ENCODE measurements at places on chromosomes 3 and 15.
A peak's percentile ranks its signal among the peaks of the same experiment; 100 is the strongest.

DNA sequence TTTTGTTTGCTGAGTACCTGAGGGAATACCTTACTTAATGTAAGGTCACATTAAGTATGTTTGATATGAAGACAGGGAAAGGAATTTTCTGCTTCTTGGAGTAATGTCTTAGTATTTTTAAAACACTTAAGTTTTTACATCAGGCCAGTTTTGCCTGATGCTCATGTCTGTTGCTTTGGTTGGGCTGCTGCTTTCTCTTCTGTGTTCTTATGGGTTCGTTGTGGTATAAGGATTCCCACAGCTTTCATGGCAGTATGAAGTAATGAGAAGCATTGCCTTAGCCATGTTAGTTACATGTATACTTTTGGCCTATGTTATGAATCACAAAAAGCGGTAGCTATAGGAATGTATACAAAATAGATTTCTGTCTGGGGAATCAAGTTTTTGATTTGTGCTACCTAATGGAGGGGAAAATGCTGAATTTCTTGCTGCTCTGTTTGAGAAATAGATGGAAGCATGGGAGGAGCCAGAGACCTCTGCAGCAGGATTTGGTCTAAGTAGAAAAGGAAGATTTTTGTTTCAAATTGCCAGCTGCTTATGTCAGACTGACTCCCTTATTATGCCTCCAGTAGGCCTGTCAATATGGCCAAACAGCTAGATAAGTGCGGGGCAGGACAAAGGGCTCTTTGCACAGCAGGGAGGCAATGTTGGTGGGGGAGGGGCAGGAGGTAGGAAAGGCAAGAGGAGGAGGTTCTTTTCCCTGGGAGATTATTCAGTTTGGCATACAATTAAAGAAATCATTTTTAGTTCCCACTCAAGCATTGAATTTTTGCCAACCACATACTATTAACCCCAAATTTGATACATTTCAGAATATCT, 5.2 kb downstream of the SETD5 start:
- DNase-seq = no peak

DNA sequence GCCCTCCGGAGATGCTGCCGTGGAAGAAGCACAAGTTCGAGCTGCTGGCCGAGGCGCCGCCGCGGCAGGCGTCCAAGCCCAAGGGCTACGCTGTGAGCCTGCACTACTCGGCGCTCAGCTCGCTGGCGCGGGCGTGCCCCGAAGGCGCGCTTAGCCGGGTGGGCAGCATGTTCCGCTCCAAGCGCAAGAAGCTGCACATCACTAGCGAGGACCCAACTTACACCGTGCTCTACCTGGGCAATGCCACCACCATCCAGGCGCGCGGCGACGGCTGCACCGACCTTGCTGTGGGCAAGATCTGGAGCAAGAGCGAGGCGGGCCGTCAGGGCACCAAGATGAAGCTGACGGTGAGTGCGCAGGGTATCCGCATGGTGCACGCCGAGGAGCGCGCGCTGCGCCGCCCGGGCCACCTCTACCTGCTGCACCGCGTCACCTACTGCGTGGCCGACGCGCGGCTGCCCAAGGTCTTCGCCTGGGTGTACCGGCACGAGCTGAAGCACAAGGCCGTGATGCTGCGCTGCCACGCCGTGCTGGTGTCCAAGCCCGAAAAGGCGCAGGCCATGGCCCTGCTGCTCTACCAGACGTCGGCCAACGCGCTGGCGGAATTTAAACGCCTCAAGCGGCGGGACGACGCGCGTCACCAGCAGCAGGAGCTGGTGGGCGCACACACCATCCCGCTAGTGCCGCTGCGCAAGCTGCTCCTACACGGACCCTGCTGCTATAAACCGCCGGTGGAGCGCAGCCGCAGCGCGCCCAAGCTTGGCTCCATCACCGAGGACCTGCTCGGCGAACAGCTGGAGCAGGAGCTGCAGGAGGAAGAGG, 1.3 kb downstream of the FAM43A start:
- no peak for DNase-seq

GRCh38 chr15:38691377-38691776, 126.8 kb upstream of the RASGRP1 start:
- no peak for DNase-seq

GRCh38 chr15:74207652-74208440, 5.3 kb upstream of the STRA6 start:
- no peak for DNase-seq

DNA sequence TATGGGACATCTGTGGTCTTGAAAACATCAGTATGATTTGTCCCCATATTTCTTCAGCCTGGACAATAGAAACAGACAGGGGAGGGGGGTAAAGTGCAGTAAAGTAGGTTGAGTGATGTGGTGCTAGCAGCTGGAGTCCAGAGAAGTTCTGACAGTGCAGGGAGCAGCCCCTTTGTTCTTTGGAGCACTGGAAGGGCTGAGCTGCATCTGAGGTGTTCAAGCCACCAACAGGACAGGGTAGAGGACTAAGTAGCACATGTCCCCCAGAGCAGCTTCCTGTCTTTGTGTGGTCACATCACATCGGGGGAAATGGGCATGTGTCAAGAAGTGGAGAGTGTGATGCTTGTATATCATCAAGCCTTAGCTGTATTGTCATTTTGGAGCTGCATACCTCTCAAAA, 12.1 kb downstream of the MRPS22 start:
- DNase-seq = no peak

DNA sequence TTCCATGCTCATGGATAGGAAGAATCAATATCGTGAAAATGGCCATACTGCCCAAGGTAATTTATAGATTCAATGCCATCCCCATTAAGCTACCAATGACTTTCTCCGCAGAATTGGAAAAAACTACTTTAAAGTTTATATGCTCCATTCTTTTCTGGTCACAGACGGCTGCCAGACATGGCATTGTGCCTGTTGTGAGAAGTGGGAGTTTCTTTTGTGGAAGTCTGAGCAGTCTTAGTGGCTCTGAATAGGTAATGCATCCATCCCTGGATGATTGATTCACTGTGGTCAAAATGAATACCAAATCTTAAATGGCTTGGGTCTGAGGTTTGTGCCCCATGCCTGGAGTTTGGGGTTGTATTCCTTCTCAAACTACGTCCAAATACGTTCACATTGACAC, 274.5 kb upstream of the AZI2 start:
- DNase-seq = no peak

DNA sequence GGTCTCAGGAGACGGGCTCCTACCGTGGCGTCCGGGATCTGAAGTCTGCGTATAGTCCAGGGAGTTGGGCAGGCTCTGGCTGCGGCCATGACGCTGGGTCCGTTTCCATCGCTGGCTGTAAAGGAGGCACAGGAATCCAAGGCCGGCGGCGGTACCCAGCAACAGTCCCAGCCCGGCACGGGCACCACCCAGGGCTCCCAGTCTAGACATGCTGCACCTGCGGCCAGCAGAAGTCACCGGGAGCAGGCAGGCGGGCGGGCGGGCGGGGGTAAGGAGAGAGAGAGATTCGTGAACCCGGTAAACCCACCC, 526 bp downstream of the RMDN3 start:
- peak; percentile 26 for DNase-seq

GRCh38 chr15:89416339-89417183, 79.8 kb downstream of the RHCG start:
- DNase-seq = peak; percentile 50

GRCh38 chr15:82810061-82810889, 847 bp downstream of the WHAMM start:
- peak; percentile 22 for DNase-seq

DNA sequence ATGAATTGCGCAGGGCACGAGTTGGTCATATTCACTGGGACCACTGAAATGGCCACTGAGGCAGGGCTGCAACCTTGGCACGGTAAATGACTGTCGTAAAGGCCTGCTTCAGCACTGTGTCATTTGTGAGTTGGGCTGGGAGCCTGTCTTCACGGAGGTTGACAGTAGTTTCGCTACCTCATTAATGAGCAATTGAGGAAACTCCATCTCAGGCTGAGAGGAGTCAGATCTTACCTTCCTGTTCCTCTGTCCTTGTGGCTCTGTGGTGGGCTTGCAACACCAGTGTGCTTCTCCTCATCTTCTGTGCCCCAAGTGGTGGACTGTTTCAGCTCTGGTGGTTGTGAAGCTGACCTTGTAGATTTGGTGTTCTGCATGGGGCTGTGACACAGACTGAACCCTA, 80.1 kb upstream of the EIF1B start:
- DNase-seq = no peak

DNA sequence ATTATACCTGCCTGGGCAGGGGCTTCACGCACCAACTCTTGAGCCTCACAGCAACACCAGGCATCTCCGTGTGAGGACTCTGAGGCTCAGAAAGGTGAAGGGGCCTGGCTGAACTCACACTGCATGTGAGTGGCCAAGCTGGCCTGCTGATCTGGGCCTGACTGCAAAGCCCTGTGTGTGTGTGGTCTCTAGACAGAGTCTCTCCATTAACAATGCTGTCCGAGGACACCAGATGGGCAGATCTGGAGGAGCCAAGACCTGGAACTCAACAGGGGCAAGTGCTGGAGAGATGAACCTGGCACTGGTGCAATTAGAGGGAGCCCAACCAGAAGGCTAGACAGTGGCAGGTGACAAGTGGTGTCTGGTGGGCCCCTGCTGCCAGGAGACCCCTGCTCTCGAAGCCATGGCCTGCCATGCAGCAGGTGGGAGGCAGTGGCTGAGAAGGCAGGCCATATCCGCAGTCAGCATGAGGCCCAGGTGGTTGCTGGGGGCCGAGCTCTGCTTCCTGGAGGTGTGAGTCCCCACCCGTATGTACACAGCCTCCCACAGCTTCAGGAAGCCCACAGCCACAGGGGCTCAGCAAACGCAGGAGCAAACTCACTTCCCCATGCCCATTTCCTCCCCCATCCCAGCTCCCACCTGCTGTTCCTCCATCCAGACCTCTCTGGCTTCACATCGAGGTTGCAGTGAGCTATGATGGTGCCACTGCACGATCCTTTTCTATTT, 39.0 kb downstream of the CYP11A1 start:
- no peak for DNase-seq

DNA sequence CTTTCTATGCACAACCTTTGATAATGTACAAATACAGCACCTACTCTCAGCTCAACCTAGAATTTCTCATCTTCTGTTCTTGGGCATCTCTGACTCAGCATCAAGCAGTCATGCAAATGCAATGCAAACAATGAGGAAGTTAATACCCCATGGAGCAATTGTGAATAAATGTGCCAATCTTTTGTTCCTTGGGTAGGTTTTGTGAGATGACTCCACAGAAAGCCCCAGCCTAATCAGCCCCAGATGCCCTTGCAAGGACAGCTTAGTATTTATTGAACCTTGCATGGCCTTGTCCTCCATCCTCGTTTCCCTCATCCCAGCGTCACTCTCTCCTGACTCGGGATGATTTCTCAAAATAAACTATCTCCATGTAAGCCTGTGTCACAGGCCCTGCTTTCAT, 494.7 kb upstream of the NECTIN3 start:
- DNase-seq = no peak

DNA sequence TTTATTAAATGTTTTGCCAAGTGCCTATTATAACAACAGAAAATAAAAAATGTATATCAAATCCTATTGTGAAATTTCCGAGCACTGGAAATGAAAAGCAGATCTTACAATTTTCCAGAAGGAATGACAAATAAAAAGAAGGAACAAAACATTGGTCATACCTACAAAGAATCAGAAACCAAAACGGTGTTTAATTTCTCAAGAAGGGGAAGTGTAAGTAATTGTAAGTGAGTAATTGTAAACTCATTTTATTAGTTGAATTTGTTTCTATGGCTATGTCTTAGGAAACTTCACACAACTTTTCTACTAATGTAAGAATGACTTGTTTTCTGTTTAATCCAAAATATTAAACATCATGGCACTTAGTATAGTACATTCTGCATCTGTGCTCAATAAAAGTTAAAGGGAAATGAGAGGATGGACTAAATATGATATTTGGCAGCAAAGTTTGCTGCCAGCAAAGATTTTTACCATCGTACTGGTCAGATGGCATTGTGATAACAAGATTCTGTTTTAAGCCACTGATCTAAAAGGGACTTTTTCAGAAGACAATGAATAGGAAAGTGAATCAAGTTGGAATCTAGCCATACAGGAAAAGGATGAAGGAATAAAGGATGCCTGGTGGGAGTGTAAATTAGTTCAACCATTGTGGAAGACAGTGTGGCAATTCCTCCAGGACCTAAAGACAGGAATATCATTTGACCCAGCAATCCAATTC, 232.4 kb downstream of the NFKBIZ start:
- no peak for DNase-seq

DNA sequence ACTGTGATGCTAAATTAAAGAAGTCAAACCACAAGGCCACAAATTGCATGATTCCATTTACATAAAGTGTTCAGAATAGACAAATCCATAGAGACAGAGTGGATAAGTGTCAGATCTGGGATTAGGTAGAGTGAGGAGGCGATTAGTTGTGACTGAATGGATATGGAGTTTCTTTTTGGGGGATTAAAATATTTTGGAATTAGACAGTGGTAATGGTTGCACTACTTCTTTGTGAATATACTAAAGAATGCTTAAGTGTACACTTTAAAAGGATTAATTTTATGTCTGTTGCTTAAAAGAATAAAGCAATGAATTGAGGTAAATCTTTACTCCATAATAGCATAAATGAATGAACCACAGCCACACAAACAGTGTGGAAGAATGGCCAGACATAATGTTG, 175.5 kb upstream of the CADM2 start:
- DNase-seq = no peak

DNA sequence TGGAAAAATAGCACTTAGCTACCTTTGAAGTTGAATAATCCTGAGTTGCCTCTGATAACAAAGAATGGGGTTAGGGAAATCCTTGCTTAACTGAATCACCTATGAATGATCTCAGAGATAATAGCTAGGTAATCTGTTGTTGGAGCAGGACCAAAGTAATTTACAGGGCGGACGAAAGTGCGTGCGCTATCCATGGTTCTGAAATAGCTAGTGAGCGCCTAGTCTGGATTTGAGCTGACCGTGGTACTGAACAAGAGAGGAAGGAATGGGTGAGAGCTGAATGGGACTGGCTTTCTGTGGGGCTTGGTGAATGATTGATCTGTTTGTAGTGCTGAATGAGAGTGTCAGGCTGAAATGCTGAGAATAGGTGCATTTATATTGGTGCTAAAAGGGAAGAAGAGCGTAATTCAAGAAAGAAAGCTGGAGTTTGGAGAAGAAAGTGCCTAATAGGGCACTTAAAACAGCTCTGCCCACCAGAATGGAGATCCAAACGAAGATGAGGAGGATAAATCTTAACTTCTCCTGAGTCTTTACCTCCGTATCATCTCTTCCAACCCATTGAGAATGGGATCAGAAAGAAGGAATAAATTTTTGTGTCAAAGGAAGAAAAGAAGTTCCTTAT, 10.1 kb downstream of the SCN10A start:
- no peak for DNase-seq

- no peak for DNase-seq
Measured at GRCh38 chr3:11186318-11186692, 32.0 kb downstream of the HRH1 start.

GRCh38 chr3:130340766-130341165, 4.7 kb upstream of the COL6A5 start:
- DNase-seq = no peak
